Nephron progenitor cell (in vitro differentiated cells): ENCODE measurements at places on chromosomes 11 and 22.

GRCh38 chr22:31800065-31800464, 46.2 kb downstream of the DEPDC5 start:
- H3K4me1 ChIP-seq, result no peaks in the 10 kb centered on the region
- peaks cover 54% of the 10 kb centered on the region for H3K36me3 ChIP-seq
- no peaks in the 10 kb centered on the region for H3K27me3 ChIP-seq
- H3K4me3 ChIP-seq, result no peak overlapping the region

- H3K27ac ChIP-seq, result no peak overlapping the region
- H3K4me3 ChIP-seq, result peak overlapping the region; percentile 55
- no peaks in the 10 kb centered on the region for H3K36me3 ChIP-seq
- H3K27me3 ChIP-seq, result peaks cover 75% of the 10 kb centered on the region
- peaks cover 10% of the 10 kb centered on the region for H3K4me1 ChIP-seq
- no peak for DNase-seq
Observed at GRCh38 chr22:45975164-45976161, 1.5 kb downstream of the WNT7B start.

GRCh38 chr11:124946735-124947141, 7.3 kb upstream of the CCDC15 start:
- peaks cover 7% of the 10 kb centered on the region for H3K4me1 ChIP-seq
- no peak overlapping the region for H3K4me3 ChIP-seq
- H3K36me3 ChIP-seq, result peaks cover 8% of the 10 kb centered on the region
- peaks cover 25% of the 10 kb centered on the region for H3K27me3 ChIP-seq

DNA sequence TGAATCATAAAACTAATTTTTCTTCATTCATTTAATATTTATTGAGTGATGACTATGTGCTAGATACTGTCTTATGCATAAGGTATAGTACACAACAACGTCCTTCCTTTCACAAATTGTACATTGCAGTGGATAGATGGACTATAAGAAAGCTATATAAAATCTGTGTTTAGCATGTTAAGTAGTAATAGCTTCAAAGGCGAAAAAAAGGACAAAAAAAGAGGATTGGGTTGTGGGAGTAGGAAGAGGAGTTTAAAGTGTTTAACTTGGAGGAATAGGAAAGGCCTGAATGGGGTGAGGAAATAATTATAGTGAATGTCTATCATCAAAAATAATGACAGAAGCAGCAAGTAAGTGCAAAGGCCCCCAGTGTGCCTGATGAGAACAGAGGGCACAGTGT, 565.4 kb upstream of the LUZP2 start:
- H3K4me3 ChIP-seq, result no peak overlapping the region
- no peak for DNase-seq
- no peak overlapping the region for H3K27ac ChIP-seq

DNA sequence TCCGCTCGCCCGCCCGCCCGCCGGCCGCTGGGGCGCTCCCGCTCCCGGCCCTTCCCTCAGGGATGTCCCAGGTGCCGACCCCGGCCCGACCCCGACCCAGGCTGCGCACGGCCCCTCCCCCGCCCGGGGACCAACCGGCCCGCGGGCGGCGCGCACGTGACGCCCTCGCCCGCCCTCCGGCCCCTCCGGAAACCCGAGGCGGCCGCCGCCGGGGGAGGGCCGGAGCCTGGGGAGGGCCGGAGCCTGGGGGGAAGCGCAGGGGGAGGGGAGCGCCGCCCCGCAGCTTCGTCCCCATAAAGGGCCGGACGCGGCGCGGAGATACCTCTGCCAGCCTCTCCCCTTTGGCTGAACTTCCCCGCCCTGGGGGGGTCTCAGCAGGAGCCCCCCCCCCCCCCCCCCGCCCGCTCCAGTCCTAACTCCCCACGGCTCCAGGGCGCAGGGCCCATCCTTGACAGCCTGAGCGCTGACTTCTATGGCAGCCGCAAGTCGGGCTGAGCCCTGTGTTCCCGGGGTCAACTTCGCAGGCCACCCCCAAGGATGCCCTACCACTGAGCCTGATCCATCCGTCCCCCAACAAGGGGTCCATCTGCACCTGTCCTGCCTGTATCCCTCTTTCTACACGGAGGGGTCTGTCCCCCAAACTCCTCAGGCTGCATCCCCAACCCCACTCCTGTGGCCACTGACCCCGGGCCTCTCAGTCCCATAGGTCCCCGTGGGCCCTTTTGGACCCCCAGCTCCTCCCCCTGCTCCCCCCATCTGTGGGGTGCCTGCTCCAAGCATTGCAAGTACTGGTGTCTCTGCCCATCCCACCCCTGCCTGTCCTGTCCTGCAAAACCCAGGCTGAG, at the start of gene MAPK12:
Gene MAPK12, minus strand, starts transcription at position 69 of the 845 bp plus-strand sequence. CDS start 174 bp downstream, outside the sequence.
- no peaks in the 10 kb centered on the region for H3K36me3 ChIP-seq
- H3K27me3 ChIP-seq, result peaks cover 12% of the 10 kb centered on the region
- peak; percentile 81 for DNase-seq
- no peak within 1 kb of the TSS for H3K27ac ChIP-seq
- H3K4me1 ChIP-seq, result peaks cover 40% of the 10 kb centered on the region

GRCh38 chr11:111659201-111660115, 57.2 kb downstream of the SIK2 start:
- peaks cover 22% of the 10 kb centered on the region for H3K36me3 ChIP-seq
- DNase-seq, result no peak
- peaks cover 20% of the 10 kb centered on the region for H3K4me1 ChIP-seq
- no peak overlapping the region for H3K4me3 ChIP-seq
- H3K27ac ChIP-seq, result peak overlapping the region; percentile 92

DNA sequence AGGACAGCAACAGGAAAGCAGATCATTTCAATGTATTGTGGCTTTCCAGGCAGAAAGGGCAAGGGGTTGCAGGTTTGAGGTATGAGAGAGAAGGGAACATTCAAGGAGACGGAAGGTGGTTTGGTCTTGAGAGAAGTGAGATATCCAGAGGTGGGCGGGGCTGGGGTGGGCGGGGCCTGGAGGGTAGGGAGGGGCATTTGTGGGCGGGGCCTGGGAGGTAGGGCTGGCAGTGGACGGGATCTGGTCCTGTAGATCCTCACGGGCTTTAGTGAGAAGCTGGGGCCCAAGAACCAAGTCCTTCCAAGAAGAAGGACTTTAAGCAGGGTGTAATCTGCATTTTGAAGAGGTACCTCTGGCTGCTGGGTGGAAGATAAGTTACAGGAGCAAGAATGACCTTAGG, 199.2 kb downstream of the MN1 start:
- DNase-seq, result no peak
- H3K4me1 ChIP-seq, result no peaks in the 10 kb centered on the region
- H3K36me3 ChIP-seq, result no peaks in the 10 kb centered on the region
- no peak overlapping the region for H3K4me3 ChIP-seq

- no peak overlapping the region for H3K27ac ChIP-seq
- no peak for DNase-seq
- H3K4me1 ChIP-seq, result peaks cover 30% of the 10 kb centered on the region
- peaks cover 25% of the 10 kb centered on the region for H3K36me3 ChIP-seq
- H3K27me3 ChIP-seq, result peaks cover 9% of the 10 kb centered on the region
Observed at GRCh38 chr11:119042927-119043326, 12.2 kb upstream of the SLC37A4 start.

- H3K36me3 ChIP-seq, result no peaks in the 10 kb centered on the region
- H3K27me3 ChIP-seq, result peaks cover 9% of the 10 kb centered on the region
- peak overlapping the region; percentile 38 for H3K27ac ChIP-seq
- no peak for DNase-seq
Observed at GRCh38 chr22:40665312-40665711, 14.0 kb upstream of the MCHR1 start.

DNA sequence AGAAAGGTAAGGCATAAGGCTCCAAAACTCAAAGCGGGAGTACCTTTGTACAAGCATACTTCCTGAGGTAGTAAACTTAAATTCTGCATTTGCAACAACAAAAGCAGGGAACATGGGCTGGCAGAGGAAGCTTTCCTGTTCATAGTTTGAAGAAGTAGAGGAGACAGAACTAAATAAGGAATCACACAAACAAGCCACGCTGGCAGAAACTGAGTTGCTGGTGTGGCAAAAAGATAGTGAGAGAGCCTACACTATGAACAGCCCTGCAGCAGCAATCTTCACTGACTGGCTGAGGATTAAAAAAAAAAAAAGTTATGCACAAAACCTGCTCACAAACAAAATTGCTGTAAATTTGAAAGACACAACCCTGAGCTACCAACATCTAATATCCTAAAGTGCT, 46.5 kb downstream of the FCHSD2 start:
- H3K27ac ChIP-seq, result peak overlapping the region; percentile 69
- no peaks in the 10 kb centered on the region for H3K27me3 ChIP-seq
- H3K4me1 ChIP-seq, result peaks cover 6% of the 10 kb centered on the region
- H3K4me3 ChIP-seq, result no peak overlapping the region

- no peak overlapping the region for H3K27ac ChIP-seq
- H3K27me3 ChIP-seq, result no peaks in the 10 kb centered on the region
- peaks cover 26% of the 10 kb centered on the region for H3K4me1 ChIP-seq
- H3K4me3 ChIP-seq, result no peak overlapping the region
- DNase-seq, result no peak
Observed at GRCh38 chr11:9787981-9788521, 124.2 kb downstream of the SWAP70 start.

GRCh38 chr11:81071606-81072005, 1630.8 kb upstream of the TENM4 start:
- no peaks in the 10 kb centered on the region for H3K27me3 ChIP-seq
- H3K36me3 ChIP-seq, result no peaks in the 10 kb centered on the region
- no peak overlapping the region for H3K27ac ChIP-seq

DNA sequence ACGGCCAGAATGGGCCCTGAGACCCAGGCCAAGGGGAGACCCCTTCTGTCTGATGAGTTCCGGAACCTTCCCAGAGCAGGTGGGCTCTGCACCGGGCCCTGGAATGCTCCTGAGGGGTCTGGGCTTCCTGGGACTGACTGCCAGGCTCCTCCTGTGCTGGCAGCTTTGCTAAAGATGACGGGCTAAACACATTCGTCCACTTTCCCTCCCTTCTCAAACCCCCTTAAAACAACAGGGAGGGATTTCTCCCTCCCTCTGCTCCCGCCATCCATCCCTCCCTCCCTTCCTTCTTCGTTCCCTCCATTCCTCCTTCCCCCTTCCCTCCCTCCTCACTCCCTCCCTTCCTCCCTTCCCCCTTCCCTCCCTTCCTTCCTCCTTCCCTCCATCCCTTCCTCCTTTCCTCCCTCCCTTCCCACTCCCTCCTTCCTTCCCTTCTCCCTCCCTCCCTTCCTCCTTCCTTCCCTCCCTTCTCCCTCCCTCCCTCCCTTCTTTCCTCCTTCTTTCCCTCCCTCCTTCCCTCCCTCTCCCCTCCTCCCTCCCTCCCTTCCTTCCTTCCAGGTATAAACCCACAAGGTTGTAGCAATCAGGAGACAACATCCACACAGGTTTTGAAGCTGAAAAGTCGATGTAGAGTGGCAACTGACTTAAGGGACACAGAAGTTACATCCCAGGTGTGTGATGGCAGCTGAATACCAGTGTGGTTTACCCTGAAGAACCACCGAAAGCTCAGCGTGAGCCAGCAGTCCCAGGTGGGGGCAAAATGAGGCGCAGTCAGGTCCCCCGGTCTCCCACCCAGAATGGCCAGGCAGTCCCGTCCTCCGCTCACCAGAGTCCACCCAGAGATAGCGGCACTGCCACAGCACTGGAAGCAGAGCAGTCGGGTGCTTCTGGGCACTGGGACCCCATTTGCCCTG, 18.8 kb upstream of the MGAT3 start:
- H3K4me3 ChIP-seq, result no peak overlapping the region
- H3K36me3 ChIP-seq, result no peaks in the 10 kb centered on the region
- H3K4me1 ChIP-seq, result peaks cover 44% of the 10 kb centered on the region
- DNase-seq, result no peak

GRCh38 chr11:96001037-96001436, 77.1 kb upstream of the MTMR2 start:
- peaks cover 26% of the 10 kb centered on the region for H3K4me1 ChIP-seq
- no peaks in the 10 kb centered on the region for H3K27me3 ChIP-seq
- no peak overlapping the region for H3K27ac ChIP-seq
- no peak for DNase-seq

- no peak for DNase-seq
- H3K4me1 ChIP-seq, result peaks cover 6% of the 10 kb centered on the region
- H3K27ac ChIP-seq, result no peak overlapping the region
- H3K27me3 ChIP-seq, result peaks cover 42% of the 10 kb centered on the region
- H3K36me3 ChIP-seq, result no peaks in the 10 kb centered on the region
Observed at GRCh38 chr22:36741968-36742367, 34.0 kb downstream of the IFT27 start.

GRCh38 chr22:37492428-37493344, 6.5 kb upstream of the MFNG start:
- H3K4me1 ChIP-seq, result peaks cover 43% of the 10 kb centered on the region
- peaks cover 1% of the 10 kb centered on the region for H3K27me3 ChIP-seq
- DNase-seq, result no peak
- no peak overlapping the region for H3K27ac ChIP-seq
- H3K36me3 ChIP-seq, result peaks cover 10% of the 10 kb centered on the region

DNA sequence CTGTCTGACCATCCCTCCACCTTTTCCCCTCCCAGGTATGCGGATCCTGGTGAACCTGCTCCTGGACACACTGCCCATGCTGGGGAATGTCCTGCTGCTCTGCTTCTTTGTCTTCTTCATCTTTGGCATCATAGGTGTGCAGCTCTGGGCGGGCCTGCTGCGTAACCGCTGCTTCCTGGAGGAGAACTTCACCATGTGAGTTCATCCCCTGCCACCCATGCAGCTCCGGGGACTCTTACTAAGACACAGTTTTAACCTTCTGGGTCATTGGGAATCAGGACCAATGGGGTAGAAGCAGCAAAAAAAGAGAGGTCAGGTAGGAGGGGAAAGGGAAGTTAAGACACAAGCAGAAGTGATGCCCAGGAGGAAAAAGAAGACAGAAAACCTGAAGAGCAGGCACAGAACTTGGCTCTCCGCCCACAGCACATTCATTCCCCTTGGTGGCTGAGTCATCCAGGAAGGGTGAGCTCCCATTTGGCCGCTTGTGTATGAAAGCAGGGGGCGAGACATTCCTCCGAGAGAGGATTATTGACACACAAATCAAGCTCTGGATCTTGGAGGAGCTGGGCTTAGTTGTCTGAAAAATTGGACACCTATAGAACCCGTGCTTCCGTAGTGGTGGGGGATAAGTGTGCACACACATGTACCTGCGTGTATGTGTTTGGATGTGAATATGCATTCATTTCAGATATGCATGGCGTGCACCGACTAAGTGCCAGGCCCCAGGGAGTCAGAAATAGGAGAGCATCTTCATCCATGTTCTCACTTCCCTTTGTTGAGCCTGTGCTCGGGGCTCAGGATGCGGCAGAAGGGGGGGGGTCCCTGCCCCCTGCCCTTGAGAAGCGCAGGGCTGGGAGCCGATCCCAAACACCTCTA, 64.2 kb downstream of the CACNA1I start:
- H3K4me3 ChIP-seq, result no peak overlapping the region
- peaks cover 38% of the 10 kb centered on the region for H3K4me1 ChIP-seq
- H3K27me3 ChIP-seq, result peaks cover 15% of the 10 kb centered on the region
- peaks cover 10% of the 10 kb centered on the region for H3K36me3 ChIP-seq
- H3K27ac ChIP-seq, result no peak overlapping the region
